RPMI7951 (cell line): ENCODE measurements at places on chromosomes 1 and 21. TPM values are rescaled to one million over a fixed set of nuclear protein-coding genes. Genes with fewer than 3 reads are reported as not detected.

DNA sequence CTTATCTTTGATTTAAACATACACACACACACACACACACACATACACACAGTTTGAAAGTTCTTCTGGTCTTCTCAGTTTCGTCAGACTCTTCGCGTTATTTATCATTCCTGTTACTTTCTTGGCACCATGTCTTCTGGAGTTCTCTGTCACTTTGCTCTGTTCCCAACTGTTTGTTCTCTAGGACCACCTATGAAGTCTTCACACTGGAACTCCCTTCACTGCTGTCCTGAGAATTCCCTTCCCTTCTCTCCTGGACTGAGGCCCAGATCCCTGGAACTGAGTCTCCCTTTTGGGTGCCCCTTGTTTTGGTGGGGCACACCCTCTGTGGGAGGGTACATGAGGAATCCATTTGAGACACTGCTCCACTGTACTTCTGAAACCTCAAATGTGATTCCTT, 30.5 kb downstream of the ALG14 start:
- DNase-seq = peak; percentile 62

Gene LAPTM5
- total RNA-seq = 70.7 and 82.5 TPM in 2 replicates

Gene FBLIM1
- 57.3 and 75.5 TPM in 2 replicates for total RNA-seq

- no peak for DNase-seq
Measured at GRCh38 chr1:197842646-197843045, 59.8 kb upstream of the C1orf53 start.

Gene NIBAN1
- total RNA-seq = 9.7 and 9.9 TPM in 2 replicates

DNA sequence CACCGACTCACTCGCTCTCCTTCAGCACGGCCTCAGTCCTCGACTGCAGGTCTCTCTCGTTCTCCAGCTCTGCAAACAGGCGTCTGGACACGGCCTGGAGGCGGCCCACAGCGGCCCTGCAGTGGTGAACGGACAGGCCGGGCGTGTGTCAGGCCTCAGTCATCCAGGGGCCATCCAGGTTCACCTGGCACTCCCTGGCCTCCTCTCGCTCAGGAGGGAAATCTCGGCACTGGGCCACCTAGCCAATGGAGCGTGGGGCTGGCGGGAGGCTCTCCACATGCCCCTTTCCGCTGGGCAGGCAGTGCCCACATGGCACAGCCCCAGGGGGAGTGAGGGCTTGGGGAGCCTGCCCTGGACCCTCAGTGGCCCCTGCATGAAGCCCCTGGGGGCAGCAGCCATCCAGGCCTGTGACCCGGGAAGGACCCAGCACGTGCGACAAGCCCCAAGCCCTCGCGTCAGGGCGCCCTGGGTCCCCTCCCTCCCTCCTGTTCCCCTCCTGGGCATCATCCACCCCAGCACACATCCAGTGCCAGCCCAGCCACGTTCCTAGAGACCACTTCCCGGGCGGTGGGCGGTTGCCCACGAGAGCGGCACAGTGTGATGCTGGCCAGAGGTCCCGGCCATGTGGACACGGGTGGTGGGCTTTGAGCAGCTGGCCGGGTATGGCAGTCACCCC, 18.1 kb downstream of the CFAP74 start:
- no peak for DNase-seq

Gene RGS7
- total RNA-seq = not detected in 2 replicates

Gene MYCL
- 0.10 and 0.12 TPM in 2 replicates for total RNA-seq

DNA sequence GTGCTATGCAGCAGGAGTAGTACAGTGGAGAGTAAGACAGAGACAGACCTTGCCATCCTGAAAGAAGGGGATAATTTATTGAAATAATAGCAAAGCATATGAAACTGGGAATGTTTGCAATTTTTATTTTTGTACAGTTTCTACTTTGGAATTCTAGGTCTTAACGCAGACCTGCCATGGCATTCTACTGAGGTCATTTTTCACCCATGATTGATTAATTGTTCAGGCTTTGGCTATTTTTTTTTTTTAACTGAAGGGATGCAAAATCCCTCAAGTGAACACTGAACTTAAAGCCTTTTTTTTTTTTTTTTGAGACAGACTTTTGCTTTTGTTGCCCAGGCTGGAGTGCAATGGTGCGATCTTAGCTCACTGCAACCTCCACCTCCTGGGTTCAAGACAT, 27.1 kb downstream of the MTF2 start:
- no peak for DNase-seq

Gene FCER1G
- 1.3 TPM in 1 of 2 replicates, not detected in the other for total RNA-seq

Gene OPRD1
- total RNA-seq = 0.96 and 1.5 TPM in 2 replicates

GRCh38 chr1:231699784-231700183, 73.2 kb downstream of the DISC1 start:
- no peak for DNase-seq

- DNase-seq = no peak
Measured at GRCh38 chr1:94298861-94299260, 61.5 kb upstream of the ARHGAP29 start.

- DNase-seq = peak; percentile 59
Measured at GRCh38 chr1:94039514-94039870, 81.5 kb downstream of the ABCA4 start.

Gene FAF1
- 88.3 and 102 TPM in 2 replicates for total RNA-seq

- DNase-seq = no peak
Measured at GRCh38 chr21:39850333-39850732, 16.9 kb upstream of the PCP4 start.

- DNase-seq = no peak
Measured at GRCh38 chr1:14699620-14700019, 101.1 kb downstream of the KAZN start.

Gene SLC25A34
- total RNA-seq = 0.12 and 0.29 TPM in 2 replicates

- DNase-seq = no peak
Measured at GRCh38 chr1:181396811-181397210, 86.5 kb upstream of the CACNA1E start.
